ENCODE measurements at places on chromosomes 5 and 9.

DNA sequence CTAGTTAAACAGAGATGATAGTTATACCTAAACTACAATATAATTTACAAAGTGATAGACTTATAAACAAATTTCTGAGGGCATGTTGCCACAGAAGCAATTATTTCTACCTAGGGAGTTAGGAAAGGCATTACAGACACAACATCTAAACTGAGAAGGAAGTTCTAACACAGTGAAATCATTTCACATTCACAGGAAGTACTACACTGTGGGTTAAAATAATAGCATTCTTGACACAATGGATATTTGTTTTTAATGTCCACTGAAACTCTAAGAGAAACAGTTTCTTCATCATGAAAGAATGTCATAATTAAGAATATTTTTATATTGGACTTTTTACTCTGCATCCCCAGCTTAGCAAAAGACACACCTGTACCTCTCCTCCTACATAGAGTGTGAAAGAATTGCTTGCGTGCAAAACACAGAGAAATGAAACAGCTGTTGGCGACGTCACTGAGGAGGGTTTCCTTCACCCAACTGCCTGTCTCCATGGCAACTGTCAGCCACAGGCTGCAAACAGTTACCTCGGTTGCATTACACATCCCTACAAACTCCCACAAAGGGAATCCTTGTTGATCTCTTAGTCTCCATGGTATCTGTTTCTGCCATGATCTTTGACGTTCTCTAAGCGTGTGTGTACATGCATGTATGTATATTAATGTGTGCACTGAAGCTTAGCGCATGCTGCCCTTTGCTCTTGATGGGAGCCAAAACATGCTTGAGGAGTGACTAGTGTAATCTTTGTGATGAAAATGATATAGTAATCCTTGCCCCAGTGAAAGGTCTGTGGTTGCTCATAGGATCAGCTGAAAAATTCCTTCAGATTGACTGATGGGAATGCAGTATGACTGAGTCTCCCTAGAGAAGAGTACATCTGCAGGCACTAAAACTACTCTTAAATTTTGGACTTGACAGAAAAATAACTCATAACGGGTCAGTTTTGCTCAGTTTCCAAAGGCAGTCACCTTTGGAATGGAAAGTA is 168.5 kb downstream of the ACTL7B start:
- DNase-seq = no peak

DNA sequence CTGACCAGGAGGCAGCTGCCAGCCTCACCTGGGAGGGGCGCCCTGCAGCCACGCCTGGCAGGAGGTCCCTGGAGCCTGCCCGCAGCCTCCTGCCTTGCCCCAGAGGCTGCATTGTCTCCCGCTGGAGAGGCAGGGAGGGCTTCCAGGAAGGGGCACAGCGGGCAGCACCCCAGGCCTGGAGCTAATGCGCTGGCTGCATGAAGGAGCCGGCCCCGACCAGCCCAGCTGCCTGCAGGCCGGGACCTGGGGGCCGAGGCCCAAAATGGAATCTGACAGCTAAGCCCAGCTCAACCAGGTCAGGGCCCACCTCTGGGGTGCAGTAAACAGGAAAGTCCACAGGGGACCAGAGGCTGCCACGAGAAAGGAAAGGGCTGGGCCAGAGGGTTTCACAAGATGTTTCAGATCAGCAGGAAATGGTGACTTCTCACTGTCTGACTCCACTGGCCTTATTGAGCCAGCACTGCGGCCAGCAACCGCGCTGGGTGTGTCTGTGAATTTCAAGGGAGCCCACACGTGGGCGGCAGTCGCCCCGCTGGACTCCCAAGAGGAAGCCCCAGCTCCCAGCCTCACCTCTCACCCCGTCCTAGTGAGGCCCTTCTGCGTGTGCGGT is 18.6 kb upstream of the NOTCH1 start:
- DNase-seq = no peak

- no peak for DNase-seq
Observed at GRCh38 chr9:120583958-120584369, 4.0 kb upstream of the CDK5RAP2 start.

DNA sequence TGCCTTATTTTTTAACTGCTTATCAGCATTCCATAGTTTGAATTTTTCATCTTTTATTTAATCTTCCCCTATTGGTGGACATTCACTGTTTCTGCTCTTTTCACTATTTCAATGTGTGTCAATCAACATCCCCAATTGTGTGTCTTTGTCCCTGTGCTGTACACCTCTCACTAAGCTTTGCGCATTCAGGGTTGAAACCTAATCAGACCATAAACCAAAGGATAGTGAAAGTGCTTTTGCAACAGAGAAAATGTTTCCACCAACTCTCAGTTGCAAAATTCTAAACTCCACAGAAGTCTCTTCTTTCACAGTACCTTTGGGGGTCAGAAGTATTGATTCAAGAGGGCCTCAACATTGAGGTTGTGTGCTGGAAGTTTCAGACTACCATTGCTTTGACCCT is 127.1 kb upstream of the SAP30L start:
- no peak for DNase-seq

DNA sequence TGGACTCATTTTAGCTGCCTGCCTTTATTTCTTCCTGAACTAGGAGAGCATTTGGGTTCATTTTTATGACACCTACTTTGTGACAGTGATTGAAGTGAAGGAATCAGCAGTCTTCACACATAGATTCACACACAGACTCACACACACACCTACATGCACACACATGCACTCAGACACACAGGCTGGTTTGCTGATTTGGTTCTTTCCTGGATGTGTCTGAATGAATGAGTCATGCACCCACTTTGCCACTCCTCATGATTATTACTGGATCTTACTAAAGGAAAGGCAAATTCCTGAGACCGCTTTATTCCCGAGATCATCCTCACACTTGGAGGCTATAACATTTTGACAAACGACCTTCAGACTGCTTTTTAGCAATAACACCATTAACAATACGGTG is 529.5 kb downstream of the AGTPBP1 start:
- no peak for DNase-seq

DNA sequence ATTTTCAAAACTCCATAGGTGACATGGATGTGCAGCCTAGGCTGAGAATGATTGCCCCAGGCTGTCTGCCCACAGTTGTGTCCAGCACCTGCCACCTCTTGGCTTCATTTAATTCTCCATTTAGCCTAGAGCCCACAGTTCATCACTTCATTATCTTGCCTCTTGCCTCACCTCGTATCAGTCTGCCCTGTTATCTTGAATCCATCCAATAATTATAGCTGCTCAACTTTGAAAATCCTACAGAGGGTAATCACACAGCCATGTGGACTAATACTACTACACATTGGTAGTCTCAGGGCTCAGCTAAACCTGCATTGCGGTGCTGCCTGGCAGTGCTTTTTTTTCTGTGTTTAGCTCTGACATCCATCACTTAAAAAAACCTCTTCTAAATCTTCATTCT is 7.4 kb downstream of the UGCG start:
- no peak for DNase-seq

- peak; percentile 68 for DNase-seq
Observed at GRCh38 chr9:36166168-36166927, 2.8 kb upstream of the CCIN start.

- no peak for DNase-seq
Observed at GRCh38 chr5:120096413-120096812, 367.7 kb upstream of the PRR16 start.
